ENCODE measurements at places on chromosomes 1 and 21. TPM values are rescaled to one million over a fixed set of nuclear protein-coding genes. Genes with fewer than 3 reads are reported as not detected.

DNA sequence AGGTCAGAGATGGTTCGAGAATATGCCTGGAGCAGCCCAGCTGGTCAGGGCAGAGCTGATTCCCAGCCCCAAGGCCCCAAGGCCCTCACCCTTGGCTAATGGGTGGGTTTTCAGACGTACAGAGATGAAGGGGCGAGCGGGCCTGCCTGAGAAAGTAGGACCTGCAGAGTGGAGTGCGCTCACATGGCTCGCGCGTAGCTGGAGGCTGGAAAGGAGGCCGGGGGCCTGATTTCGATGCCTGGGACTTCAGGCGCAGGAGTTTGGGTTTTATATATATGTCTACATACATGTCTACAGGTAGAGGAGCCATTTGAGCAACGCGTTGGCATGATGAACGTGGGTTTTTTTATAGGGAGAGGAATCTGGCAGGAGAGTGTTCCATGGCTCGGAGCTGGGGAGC lies 8.9 kb downstream of the COQ8A start:
- no peak for DNase-seq

DNA sequence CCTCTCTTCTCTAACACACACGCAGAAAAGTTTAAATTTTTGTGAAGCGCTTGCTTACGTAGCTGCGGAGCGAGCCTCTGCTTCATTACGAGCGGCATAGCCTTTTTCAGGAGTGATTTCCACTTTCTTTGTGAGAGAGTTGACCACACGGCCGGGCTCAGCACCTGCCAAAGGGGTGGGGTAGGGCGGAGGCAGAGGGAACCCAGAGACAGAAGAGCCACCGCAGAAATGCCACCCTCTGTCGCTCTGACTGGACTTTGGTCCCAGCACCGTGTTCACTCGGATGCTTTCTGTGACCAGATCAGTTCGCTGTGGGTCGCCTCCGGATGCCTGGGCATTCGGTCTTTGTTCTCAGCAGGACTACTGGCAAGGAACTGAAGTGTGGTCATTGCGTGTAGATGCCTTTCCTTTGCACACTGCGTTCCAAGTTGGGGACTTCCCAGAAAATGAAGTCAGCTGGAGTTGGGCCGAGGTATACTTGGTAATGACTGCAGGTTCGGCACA lies 883 bp downstream of the CHODL start:
- peak; percentile 67 for DNase-seq

DNA sequence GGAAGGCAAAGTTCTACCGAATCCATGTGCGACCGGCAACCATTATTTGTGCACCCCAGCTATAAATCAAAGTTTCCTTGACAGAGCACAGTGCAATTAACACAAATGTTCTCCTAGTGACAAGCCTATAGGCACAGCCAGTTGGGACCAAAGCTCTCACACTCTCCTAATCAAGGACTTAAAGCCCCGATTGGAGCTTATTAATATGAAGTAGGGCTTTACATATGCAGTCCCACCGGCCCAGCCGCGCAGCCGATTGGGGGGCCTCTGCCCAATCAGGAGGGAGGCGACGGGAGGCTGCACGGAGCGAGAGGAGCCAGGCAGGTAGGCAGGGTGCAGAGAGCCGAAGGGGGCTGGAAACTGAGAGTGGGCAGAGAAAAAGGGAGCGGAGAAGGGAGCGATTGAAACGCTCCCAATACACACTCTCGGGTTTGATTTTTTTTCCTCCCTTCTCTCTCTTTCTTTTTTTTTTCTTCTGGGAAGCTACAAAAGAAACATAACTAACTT lies at the start of gene ESRRG:
TSS of gene ESRRG (minus strand) at position 156 of the 507 bp plus-strand sequence. CDS start at position 26, 130 bp downstream.
- DNase-seq = no peak

- no peak for DNase-seq
Measured at GRCh38 chr1:174448531-174448883, 743 bp downstream of the GPR52 start.

DNA sequence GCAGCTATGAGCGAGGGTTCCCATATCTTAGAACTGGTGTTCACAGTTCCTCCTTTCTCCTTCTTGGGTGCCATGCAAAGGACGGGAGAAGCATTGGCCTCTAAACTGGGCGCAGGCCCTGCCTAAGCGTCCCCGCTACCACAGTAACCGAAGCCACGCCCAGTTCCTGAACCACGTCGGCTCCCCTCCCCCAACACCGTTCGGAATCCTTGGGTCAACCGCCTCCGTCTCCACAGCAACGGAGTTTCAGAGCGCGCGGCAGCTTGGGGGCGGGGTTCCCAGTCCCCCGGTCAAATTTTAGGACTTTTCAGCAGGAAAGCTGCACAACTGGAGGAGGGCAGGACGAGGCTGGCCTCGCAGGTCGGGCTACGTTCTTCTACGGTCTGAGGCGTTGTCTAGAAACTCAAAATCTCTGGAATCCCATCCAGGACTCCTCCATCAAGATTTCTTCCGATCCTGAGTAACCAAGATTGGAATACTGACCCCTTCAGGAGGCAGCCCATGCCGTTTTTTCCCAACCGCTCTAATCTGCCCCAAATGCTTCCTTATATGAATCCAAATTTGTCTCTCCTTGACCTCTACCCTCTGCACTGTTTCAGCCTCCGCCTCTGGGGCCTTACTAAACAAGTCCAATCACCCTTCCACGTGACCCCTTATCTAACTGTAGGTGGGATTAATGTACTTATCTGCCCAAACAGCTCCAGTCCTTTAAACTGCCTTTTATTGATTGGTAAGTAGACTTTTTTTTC lies at the start of gene SPAG17:
TSS of gene SPAG17 (minus strand) at position 145 of the 749 bp plus-strand sequence. CDS start at position 74, 71 bp downstream.
- DNase-seq = peak; percentile 64

DNA sequence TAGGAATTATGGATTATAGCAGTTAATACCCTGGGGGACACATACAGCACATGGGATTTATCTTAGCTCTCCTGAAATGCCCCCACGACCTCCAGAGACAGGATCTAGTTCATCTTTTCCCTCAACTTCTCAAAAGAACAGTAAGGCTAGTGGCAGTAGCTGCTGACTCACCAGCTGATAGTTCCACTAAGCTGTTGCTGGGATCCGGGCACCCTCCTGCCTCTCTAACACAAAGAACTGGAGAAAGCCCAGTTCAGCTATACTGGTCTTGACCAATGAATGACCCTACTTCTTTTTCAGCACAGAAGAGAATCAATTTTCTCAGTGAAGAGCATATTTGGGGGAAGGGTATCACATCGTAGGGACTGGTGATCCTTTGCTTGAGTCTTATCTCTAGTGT lies 84.1 kb downstream of the PGBD5 start:
- no peak for DNase-seq

- DNase-seq = no peak
Measured at GRCh38 chr1:187911820-187912219, 1083.1 kb downstream of the PLA2G4A start.

DNA sequence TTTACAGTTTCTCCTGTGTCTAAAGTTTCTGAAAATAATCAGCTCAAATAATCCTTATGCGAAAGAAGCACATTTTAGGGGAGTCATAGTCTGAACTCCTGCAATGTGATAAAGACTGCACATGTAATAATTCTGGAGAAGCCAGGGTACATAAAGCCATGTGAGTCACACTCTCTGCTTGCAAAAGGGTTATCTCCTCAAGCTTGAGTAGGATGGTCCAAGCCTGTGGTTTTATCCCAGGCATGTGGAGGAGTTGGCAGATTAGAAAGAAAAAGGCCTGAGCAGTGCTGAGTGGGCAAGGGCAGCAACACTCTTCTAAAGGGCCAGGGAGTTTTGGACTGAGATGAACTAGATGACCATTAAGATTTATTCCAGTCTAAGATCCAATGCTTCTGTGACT lies 220.4 kb downstream of the RHOU start:
- no peak for DNase-seq

GIPC2 gene
- 1.4 TPM for polyA plus RNA-seq

YTHDF2 gene
- polyA plus RNA-seq = 22.4 TPM

ST7L gene
- 9.3 TPM for polyA plus RNA-seq

TLR5 gene
- 2.0 TPM for polyA plus RNA-seq

THEM5 gene
- polyA plus RNA-seq = not detected

MTARC2 gene
- 31.4 TPM for polyA plus RNA-seq

TRIM67 gene
- polyA plus RNA-seq = not detected

All from aorta (tissue), 5 donors.